ENCODE measurements at places on chromosomes 6 and 20.
A peak's percentile ranks its signal among the peaks of the same experiment; 100 is the strongest.

- no peak for DNase-seq
These were observed 28.4 kb downstream of the FBXO5 start for GRCh38 chr6:152954443-152954842.

GRCh38 chr6:1871724-1872315 lies 262.1 kb downstream of the FOXC1 start:
- DNase-seq = no peak

- no peak for DNase-seq
These were observed 140.7 kb downstream of the QRSL1 start for GRCh38 chr6:106770081-106770480.

- DNase-seq = no peak
These were observed 236.6 kb upstream of the PDE10A start for GRCh38 chr6:165899611-165900010.

- no peak for DNase-seq
These were observed 21.5 kb downstream of the SYNJ2 start for GRCh38 chr6:158002951-158003853.

DNA sequence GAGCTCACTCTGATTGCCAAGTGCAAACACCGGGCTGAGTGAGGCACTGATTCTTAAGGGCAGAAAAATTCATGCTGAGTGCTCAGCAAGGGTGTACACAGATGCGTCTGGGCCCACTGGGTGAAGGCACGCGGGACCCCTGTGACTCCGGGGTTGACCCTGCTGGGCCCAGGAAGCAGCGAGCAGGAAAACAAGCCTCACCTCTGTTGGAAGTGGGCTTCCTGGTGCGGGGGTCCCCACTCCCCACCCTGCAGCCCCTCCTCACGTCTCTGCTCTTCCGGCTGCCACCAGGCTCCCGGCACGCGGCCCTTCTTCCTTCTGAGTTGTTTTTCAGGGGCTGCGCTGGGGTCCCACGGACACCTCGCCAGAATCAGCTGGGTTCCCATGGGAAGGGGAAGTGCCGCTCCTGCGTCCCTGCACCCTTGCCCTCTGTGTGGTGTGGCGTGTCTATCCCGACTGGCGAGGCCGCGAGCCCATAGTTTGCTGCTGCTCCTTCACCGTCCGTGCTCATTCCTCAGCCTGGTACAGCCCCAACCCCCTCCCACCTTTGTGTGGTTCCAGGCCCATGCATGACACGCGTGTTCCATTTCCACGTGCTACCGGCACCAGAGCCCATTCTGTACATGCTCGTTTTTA lies 80.6 kb upstream of the BHLHE23 start:
- no peak for DNase-seq

GRCh38 chr20:34365765-34366213 lies 2.7 kb downstream of the ITCH start:
- no peak for DNase-seq

DNA sequence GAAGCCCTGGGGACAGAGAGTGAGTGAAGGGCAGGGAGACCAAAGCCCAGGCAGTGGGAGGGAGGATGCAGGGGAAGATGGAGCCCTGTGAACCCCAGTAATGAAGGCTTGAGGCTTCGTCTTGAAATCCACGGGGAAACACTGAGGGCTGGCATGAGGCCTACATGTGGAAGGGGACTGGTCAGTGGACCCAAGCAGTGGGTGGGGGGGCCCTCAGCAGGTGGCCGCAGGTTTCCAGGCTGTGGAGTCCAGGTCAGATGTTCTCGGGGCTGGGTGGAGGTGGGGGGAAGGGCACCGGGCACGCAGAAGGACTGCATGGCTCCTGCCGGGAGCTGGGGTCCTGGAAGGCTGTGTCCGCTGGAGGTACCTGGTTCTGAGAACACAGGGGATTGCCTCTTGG lies 2.7 kb upstream of the CD93 start:
- no peak for DNase-seq

- peak; percentile 25 for DNase-seq
These were observed 54.8 kb downstream of the OPN5 start for GRCh38 chr6:47836639-47837038.

- DNase-seq = no peak
These were observed 110.2 kb downstream of the HTR1B start for GRCh38 chr6:77353129-77353528.

DNA sequence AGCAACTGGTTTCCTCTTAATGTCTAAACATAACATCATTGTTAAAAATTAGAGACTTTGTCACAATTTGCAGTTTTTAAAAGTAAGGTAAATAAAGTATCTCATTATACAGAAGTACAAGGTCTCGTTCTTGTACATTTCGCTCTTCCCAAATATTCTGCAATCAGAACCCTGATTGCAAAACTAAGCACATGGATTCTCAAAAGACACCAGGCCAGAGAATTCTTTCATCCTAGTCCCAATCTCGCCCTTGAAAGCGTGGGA lies 355 bp upstream of the AKAP7 start:
- no peak for DNase-seq

DNA sequence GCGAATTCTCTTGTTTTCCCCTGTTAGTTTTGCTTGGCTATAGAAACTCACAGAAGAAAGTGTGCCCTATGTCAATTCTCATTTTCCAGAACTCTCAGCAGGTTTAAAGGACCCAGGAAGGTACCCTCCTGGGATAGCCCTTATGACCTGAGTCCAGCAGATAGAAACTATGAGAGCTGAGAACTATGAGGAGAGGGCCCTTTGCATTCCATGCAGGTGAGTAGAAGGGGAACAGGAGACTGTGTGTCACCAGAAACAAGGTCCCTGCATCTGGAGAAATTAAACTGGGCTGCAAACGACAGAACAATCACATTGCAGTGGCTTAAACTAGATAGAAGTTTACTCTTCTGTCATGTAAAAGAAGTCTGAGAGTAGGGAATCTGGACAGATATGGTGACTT lies 35.7 kb upstream of the SCUBE3 start:
- no peak for DNase-seq

GRCh38 chr6:90216072-90216977 lies 80.3 kb downstream of the BACH2 start:
- no peak for DNase-seq

- DNase-seq = no peak
These were observed 339.4 kb downstream of the CDKAL1 start for GRCh38 chr6:20873425-20874190.

DNA sequence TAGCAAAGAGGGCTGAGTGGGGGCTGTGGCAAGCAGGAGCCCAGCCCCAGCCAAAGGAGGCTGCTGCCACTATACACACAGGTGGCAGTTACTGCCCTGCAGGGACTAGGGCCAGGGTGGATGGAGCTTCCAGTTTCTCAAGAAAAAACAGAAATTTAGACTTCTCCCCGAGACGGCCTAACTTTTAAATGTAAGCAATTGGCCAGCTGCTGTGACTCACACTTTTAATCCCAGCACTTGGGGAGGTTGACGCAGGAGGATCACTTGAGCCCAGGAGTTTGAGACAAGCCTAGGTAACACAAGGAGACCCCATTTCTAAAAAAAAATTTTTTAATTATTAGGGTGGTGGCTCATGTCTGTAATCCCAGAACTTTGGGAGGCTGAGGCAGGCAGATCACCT lies 98.2 kb upstream of the NFATC2 start:
- DNase-seq = no peak

DNA sequence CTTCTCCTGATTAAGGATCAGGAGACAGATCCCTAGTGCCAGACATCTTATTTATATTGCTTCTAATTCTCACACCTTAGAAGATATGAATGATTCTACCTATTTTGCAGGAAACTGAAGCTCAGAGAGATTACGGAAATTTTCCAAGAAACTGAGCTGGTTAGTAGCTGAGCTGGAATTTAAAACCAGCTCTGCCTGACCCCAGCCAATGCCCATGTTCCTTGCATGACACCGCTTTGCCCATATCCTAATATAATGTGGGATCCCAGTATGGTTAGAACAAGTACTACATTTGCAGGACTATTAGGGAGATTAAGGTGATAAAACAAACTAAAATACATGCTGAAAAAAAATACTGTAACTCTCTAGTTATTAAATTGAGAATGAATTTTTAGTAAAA lies 1.9 kb downstream of the TMEM30A start:
- DNase-seq = no peak

- no peak for DNase-seq
These were observed 119.7 kb upstream of the ZFP64 start for GRCh38 chr20:52311209-52311794.

DNA sequence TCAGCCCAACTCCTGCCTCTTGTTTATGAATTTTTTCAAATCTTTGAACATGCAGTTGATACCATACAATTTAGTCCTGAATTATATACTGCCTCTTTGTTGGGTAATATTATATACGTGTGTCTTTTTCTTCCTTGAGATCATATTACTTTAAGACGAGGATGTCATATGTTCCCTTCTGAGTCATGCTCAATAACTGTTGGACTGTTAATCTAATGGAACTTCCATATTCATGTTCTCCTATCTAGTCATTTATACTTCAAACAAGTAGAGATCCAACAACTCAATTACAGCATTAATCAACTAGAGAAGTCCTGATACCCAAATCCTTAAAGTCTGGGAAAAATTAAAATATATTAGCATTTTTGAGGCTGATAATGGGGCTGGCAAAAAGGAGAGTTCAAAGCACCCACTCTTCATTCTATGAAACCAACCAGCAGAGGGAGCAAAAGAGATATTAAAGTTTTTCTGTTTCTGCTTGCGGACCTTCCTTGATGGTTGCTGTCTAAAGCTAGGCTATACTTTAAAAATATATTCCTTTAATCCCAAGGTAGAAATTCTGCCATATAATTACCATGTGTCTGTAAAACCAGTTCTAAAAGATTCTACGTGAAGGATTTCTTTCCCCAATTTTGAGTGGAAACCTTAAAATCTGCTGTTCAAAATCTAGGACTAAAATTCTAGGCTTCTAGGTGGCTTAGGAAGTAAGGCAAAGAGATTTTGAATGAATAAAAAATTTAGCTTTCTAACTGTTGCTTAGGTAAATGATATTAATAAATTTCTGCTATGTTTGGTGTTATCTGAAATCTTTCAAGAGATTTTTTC lies 498.9 kb downstream of the BCKDHB start:
- DNase-seq = peak; percentile 26

GRCh38 chr6:147793871-147794643 lies 285.6 kb downstream of the SAMD5 start:
- no peak for DNase-seq

- peak; percentile 18 for DNase-seq
These were observed 208.4 kb downstream of the CENPW start for GRCh38 chr6:126548300-126548699.

DNA sequence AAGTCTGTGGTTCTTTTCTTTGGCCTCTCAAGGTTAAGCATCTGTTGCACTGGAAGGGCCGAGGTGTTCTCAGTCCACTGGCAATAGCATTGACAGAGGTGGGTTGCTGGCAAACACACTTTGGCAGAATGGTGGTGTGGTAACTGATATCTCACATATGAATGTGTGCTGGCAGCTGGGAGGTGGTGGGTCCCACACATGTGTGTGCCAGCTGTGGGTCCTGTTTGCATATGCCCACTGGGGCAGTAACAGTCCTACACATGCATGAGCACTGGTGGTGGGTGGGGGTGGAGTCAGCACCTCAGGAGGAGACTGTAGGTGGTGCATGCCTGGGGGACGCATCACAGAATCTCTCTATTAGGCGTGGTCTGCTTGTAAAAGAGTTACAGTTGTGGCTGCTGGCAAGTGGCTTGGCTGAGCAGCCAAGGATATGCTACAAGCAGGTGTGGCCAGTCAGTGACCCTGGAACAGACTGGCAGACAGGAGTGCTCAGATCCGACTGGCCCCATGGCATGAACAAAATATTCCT lies 934.3 kb downstream of the GRIK2 start:
- no peak for DNase-seq

DNA sequence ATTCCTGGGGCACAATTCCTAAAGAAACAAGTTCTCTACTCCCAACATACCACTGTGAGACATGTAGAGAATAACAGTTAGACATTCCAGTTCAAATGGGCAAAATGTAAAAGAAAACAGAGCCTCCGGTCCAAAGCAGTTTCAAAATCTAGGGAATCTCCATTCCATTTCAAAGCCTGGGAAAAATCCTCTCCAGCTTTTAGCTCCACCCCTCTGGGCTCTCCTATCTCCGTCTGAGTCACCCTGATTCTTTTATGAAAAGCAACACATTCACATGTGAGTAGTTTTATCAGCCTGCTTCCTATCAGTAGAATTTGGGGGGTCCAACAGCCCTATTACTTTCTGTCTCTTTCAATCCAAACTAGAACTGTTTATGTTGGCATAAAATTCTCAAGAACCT lies 3.7 kb downstream of the CSNK2A1 start:
- DNase-seq = no peak

DNA sequence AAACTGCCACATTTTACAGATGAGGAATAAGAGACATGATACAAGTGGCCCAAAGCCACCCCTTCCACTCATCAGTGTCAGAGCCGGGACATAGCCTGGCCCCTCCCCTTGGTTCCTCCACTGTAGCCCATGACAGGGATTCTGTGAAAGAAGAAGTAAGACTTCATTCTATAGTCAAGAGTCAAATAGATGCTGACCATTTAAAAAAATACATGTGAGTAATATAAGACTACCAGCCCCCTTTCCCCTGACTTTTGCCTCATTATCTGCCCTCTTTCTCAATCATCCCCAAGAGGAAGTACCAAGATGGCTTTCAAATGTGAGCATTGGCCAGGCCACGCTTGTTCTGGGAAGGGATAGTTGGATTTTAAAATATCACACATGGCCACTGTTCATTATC lies 57.8 kb upstream of the TAB2 start:
- no peak for DNase-seq

DNA sequence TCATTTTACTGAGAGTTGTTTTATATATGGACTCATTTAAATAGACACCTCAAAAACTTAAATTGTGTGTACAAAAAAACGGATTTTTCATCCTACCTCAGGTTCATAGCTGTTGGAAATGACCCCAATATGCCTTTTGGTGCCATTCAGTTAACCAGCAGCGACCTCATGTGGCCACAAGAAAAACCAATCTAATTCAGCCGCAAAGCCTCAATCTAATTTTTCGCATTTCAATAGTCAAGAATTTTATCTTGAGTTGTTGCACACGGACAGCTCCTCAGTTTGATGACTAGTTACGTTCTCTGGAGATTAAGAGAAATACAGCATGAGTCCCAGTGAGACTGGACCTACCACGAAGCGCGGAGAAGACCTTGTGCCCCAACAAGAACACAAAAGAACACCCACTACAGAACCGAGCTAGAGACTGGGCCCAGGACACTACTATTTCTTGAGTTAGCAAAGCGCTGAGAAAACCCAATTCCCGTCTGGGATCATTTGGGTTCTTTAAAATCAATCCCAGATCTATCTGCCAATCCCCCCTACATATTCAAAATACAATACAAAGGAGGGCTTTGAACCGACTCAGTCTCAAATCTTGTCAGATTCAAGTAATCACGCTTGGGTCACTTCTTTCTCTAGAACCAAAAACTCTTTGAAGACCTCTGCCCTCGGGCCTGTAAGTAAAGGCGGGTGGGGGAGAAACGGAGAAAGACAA lies 1.1 kb downstream of the TCP11 start:
- peak; percentile 56 for DNase-seq

GRCh38 chr6:117188627-117189201 lies 76.6 kb upstream of the VGLL2 start:
- DNase-seq = no peak

- peak; percentile 53 for DNase-seq
These were observed 15.0 kb downstream of the OR2B3 start for GRCh38 chr6:29071831-29072723.

- DNase-seq = peak; percentile 67
These were observed 2.5 kb downstream of the SMIM13 start for GRCh38 chr6:11096109-11096508.

Measured in COLO829 (cell line).